ENCODE measurements at places on chromosomes 16 and 17.
A peak's percentile ranks its signal among the peaks of the same experiment; 100 is the strongest.

DNA sequence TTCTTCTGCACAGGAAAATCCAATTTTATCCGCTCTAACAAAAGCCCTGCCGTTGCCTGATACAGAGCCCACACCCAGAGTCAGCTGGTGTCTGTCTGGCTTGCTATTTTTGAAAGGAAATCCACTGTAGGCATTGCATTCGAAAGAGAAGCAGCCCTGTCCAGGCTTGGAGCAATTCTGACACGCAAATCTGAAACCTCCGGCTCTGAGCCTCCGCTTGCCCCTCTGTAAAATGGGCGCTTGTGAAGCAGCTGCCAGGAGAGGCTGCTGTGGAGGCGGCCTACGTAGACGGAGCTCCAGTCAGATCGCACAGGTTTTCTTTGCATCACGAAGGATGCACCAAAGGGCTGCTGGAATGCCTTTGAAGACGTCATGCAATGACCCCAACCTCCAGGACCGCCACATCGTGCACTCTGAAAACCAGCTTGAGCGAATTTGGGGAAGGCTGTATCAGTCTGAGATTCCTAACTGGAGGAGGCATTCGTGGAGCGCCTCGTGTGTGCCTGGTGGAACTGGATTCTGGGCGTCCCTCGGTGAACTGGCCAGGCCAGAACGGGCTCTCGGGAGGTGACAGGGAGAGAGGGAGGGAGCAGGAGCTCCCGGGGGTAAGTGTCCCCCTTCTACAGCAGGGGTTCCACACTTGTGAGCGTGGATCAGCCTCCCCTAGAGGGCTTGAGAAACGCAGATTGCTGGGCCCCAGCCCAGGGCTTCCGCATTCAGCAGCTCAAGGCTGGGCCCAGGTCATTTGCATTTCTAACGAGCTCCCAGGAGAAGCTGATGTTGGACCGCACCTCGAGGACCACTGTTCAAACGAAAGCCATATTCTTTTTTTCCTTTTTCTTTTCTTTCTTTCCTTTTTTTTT lies 215.5 kb downstream of the MRTFB start:
- no peak for DNase-seq

GRCh38 chr16:78290395-78290794 lies 190.9 kb downstream of the WWOX start:
- DNase-seq = no peak

GRCh38 chr17:19867329-19868078 lies at the start of gene ULK2:
Gene ULK2, minus strand, starts transcription at chr17:19867936. Its CDS starts 519 bp downstream, at chr17:19867417.
- DNase-seq = peak; percentile 42

GRCh38 chr17:17062866-17063265 lies 20.6 kb downstream of the MPRIP start:
- no peak for DNase-seq

- no peak for DNase-seq
These were observed 9.1 kb upstream of the PSMC3IP start for GRCh38 chr17:42586514-42587230.
